Heart left ventricle (tissue), 16 donors: ENCODE measurements at places on chromosomes 1 and 21. TPM values are rescaled to one million over a fixed set of nuclear protein-coding genes. Genes with fewer than 3 reads are reported as not detected.
A peak's percentile ranks its signal among the peaks of the same experiment; 100 is the strongest.

- DNase-seq = no peak
Measured at GRCh38 chr1:193105821-193106177, 585 bp upstream of the GLRX2 start.

- DNase-seq = no peak
Measured at GRCh38 chr1:12690156-12690555, 25.8 kb upstream of the AADACL3 start.

DNA sequence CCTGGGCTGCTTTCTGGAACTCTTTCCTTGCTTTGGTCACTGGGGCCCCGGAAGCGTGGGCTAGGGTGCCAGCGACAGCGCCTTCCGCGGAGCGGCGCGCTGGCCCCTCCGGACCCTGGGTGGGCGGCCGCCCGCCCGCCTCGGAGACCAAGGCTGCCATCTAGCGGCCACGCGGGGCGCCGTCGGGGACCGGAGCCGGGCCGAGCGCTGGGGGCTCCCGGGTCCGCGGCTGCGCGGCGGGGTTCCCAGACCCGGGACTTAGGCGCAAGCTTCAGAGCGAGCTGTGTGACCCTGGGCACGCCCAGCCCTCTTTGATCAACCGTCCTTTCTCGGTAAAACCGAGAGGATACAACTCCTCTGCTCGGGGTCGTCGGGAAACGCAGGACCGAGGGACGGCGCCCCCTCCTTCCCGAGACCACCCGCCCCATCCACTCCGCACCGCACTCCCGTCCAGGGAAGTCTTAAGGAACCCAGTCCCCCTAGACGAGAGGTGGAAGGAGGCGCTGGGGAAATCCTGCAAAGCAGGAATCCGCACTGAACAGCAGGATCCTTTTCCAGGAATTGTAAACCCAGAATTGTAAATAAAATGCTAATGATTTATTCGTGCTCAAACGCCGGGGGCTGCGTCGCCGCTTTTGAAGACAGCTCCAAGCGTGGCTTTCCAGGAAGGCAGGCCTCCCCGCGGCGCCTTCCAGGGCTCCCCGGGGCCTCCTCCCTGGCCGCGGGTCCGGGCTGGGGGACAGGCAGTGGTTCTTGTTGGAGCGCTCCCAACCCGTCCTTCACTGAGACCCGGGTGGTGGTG, 41.2 kb downstream of the RRAGC start:
- peak; percentile 74 for DNase-seq

GRCh38 chr21:14981246-14981645, 83.6 kb downstream of the NRIP1 start:
- no peak for DNase-seq

- DNase-seq = no peak
Measured at GRCh38 chr1:35797380-35797779, 10.4 kb upstream of the AGO4 start.

DNA sequence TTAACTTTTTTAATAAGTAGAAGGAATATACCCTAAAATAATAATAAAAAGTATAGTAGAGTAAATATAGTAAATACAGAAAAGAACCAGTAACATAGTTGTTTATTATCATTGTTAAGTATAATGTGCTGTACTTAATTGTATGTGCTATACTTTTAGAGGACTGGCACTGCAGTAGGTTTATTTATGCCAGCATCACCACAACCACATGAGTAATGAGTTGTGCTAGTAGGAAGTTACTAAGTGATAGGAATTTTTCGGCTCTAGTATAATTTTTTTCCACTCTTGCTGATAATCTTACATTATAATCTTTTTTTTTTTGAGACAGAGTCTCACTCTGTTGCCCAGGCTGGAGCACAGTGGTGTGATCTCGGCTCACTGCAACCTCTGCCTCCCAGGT, 71.6 kb downstream of the IVNS1ABP start:
- DNase-seq = no peak

- peak; percentile 79 for DNase-seq
Measured at GRCh38 chr1:16984717-16985116, 4.3 kb upstream of the MFAP2 start.

DNA sequence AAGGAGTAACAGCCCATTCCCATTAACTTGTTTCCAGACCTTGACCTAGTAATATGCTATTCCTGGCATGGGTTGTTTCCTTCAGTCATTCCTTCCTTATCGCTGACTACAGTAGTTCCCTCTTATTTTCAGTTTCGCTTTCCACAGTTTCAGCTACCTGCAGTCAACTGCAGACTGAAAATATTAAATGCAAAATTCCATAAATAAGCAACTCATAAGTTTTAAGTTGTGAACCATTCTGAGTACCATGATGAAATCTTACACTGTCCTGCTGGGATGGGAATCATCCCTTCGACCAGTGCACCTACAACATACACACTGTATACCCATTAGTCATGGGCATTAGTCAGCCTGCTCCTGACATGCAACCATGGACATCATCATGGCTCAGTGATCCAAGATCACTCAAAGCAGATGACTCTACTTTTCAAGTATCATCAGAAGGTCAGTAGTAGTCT, 66.7 kb downstream of the CCDC30 start:
- no peak for DNase-seq

Gene HSPA6
- polyA plus RNA-seq = 1.3 TPM

Gene PRELP
- 7.8 TPM for polyA plus RNA-seq
